NCI-H1436 treated with DMSO at 0.1 percent for 48 hours (cell line): ENCODE measurements at places on chromosomes 2 and 18.

DNA sequence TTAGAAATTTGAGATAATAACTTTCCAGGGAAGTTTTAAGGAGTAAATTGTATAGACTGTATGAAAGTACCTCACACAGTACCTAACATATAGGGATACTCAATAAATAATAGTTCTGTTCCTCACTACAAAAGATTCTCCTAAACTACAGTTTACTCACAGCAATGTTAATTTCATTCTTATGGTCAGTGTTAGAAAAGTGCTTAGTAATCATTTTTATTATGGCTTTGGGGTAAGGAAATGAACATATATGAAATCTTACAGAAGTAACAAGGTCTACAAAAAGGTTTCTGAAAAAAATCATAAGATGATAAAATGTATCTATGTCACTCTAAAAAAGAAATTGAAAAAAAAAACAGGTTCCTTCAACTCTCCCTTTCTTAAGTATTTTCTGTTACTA, 67.2 kb downstream of the IKZF2 start:
- no peak for DNase-seq

- no peak for DNase-seq
Observed at GRCh38 chr2:163255086-163255485, 416.5 kb upstream of the KCNH7 start.

- DNase-seq: no peak
Observed at GRCh38 chr2:693606-694005, 16.4 kb upstream of the TMEM18 start.

DNA sequence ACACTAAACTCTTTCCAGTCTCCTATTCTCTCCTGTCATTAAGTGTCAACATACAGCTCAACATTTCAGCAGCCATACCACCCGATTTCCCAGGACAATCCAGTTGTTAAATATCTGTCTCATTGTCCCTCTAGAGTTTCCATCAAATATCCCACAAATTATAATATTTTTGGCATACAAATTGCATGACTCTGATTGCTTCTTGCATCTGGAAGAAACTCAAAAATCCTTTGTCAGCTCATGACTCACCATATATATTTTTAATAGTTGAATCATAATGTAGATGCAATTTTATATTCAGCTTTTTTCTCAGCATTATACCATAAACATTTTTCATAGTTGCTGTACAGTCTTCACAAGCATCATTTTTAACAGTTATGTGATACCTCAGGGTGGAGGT, 7.2 kb downstream of the SLC30A3 start:
- DNase-seq: no peak

- DNase-seq: no peak
Observed at GRCh38 chr18:44712025-44712424, 31.3 kb downstream of the SETBP1 start.

- DNase-seq: no peak
Observed at GRCh38 chr2:231720987-231721966, 13.0 kb downstream of the PTMA start.

GRCh38 chr2:137023205-137023604, 257.9 kb downstream of the THSD7B start:
- DNase-seq: no peak

DNA sequence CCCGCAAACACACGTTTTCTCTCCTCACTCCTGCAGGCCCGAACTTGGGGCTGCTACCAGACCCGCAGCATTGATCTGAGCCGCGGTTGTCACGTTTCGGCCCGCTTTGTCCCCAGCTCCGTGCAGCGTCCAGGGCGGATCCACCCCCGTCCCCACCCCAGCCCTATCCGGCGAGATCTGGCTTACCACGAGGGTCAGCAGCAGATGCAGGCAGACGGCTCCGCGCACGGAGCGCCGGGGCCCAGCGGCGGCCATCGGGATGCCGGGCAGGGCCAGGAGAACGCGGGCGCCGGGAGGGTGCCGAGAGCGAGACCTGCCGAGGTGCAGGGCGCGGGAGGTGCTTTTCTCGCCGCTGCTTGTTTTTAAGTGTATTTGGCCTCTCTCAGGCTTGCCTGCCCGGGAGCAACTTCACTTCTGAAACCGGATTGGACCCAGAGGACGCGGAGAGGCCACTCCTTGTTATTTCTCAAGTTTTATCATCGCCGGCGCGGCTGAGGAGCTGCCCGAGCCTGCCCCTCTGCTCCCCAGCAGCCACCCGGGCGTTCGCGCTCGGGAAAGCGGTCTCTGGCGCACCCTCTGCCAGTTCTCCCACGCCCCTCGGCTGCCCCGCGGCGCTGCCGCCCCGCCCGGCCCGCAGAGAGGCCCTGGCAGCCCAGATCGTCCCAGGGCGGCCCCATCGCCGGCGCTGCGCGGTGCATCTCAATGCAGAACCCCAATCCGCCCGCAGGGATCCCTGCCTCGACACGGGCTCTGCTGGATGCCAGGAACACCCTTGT, at the start of gene DSC3:
TSS of gene DSC3 (minus strand) at position 337 of the 776 bp plus-strand sequence. CDS start at position 255, 82 bp downstream.
- DNase-seq: no peak

DNA sequence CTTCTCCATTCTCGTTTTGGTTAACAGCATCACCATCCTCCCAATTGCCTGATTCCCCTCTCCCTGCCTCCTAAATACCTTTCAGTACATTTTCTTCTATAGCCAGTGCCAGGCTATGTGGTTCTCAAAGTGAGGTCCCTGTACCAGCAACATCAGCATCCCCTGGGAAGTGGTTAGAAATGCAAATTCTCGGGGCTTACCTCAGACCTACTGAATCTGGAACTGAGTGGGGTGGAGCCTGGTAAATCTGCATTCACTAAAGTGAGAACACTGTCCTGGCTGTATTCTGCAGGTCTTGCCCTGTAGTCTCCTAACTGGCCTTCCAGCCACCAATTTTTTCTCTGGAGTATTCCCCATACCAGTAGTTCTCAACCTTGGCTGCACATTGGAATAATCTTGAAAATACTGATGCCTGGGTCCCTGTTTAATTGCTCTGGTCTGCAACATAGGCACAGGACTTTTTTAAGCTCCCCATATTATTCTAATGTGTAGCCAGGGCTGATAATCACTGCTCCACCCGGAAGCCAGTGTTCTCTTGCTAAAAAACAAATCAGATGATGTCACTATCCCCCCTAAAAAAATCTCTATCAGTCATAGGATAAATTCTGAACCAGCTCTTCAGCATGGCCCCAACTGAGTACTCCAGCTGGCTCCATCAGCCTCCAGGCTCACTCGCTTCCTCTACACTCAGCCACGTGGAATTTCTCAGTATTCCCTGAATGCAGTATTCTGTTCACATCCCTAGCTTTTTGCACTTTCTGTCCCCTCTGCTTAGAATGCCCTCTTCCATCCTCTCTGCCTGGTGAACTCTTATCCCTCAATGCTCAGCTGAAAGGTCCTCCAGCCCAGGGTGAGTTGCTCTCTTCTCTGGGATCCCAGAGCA, 98.4 kb downstream of the CDK15 start:
- DNase-seq: no peak

- no peak for DNase-seq
Observed at GRCh38 chr2:202609381-202610145, 25.2 kb upstream of the FAM117B start.

DNA sequence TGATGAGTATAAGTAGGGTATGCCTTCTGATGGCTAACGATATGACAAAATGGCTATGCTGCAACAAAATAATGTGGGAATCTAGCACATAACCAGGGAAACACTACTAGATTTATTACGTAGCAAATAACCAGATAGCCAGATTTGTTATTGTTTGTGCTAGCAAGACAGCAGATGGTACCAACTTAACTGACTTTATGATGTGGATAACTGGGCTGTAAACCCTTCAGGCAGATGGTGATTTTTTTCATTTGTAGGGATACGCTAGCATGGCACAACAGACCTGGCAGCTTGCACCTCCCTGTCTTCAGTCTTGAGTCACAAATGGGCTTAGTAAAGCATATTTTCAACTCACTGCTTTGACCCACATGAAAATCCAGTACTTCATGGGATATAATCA, 48.7 kb downstream of the PRELID3A start:
- no peak for DNase-seq

- no peak for DNase-seq
Observed at GRCh38 chr2:84799772-84800171, 81.1 kb downstream of the TRABD2A start.
